ENCODE measurements at places on chromosomes 6 and 20.
A peak's percentile ranks its signal among the peaks of the same experiment; 100 is the strongest.

GRCh38 chr6:88044530-88044929, 3.1 kb upstream of the SPACA1 start:
- no peak for DNase-seq

DNA sequence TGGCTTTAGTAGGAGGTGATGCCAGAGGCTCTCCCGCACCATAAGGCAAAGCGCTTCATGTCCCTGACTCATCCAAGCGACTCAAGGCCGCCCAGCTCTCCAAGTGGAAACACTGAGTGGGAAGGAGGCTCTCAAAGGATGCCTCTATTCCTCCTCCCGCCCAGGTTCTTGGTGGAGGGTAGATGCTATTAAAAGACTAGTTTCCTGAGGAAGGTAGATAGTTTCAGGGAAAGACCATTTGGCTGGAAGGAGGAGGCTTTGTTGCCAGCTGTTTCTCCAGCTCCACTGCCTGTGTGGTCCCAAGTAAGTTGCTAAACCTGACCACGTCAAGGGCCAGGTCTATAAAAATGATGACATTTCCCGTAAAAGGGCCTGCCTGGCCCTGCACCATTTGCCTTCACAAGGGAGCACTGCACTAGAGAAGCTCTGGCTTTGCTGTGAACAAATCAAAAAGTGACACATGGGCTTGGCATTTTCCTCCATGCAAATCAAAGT, 48.2 kb downstream of the GMDS start:
- DNase-seq: no peak

GRCh38 chr6:85421972-85422371, 27.9 kb upstream of the NT5E start:
- no peak for DNase-seq

GRCh38 chr6:57104336-57104735, 14.3 kb downstream of the ZNF451 start:
- DNase-seq: no peak

DNA sequence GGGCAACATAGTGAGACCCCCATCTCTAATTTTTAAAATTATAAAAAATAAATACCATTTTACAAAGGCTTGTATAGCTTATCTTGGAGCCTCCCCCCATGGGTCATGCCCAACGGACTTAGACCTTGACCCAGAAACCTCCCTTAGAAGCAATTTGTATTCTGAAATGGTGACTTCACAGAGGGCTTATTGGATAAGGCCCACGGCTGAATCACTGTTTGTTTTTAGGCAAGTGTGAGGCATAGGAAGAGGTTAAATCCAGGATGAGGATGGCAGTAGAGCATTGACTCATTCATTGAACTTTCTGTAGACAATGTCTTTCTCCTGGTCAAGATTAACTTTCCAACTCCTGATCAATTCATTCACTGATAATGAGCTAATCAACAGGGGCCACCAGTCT, 6.2 kb upstream of the SNAI1 start:
- no peak for DNase-seq

- no peak for DNase-seq
These were observed 407.8 kb downstream of the CBLN4 start for GRCh38 chr20:55597526-55597925.

DNA sequence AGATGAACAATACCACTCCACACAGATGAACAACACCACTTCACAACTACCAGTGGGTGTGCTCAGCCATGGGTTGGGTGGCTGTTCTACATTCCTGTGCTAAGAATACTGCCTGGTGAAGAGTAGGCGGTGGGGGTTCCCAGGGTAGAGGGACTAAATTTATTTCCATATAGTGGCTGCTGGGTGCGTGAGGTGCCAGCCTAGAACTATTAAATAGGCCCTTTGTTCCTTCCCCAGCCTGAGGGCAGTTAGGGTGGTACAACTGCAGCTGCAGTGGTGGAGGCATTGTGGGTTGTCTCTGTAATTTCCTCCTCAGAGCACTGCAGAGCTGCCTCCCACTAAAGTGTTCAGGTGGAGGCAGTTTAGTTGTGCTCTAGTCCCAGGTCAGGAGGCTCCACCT, 618.4 kb downstream of the MMUT start:
- DNase-seq: no peak

GRCh38 chr6:101413773-101414172, 20.3 kb downstream of the GRIK2 start:
- DNase-seq: no peak

DNA sequence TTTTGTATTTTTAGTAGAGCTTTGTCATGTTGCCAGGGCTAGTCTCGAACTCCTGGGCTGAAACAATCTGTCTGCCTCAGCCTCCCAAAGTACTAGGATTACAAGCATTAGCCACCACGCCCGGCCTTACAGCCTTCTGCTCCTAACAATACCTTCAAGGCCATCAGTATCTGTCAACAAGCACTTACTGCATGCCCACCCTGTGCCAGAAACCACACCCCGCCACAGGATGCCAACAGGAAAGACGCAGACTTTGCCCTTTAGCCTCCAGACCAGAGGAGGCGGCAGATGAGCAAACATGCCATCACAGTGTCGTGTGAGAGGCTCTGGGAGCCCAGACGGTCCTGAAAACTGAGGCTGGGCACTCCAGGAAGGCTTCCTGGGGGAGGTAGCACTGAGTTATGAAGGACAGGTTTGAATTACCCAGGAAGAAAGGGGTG, 34.7 kb upstream of the TGM3 start:
- DNase-seq: no peak

DNA sequence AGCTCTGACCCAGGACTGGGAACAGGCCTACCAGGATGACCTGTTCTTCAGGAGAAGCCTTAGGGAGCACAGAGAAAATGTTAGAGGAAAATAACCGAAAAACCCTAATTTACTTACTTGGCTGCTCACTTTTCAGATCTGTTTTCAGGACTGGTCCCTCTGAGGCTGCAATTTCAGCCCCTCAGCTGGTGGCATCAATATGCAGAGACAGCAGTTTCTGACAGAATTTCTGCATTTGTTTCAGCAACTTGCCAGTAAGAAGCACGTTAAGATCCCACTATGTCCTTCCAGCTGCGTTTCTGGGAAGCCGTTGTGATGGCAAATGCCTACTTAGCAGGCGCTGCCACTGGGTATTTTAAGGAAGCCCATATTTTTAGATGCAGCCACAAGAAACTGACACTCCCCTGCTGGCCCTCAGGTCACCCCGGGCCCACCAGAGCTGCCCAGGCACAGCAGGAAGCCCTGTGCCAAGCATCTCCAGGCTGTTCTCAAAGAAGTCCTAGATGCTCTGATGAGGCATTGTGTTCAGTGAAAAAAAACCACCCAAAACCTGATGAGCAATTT, 7.5 kb downstream of the YTHDF1 start:
- no peak for DNase-seq

DNA sequence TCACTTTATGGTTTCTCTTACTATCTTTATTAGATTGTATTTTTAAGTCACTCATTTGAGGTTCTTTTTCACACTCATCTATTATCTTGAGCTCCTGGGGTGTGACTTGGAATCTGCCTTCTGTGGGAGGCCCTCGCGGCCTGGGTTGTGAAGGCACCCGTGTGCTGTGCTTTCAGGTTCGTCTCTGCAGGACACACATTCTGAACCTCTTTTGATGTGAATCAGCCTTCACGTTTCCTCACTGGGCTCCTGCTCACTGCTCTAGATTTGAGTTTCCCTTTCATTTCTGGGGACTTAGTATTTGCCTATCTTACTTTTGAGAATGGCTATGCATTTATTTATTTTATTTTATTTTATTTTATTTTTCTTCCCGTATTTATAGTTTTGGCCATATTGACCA, 97.8 kb downstream of the PACRG start:
- DNase-seq: peak; percentile 12

DNA sequence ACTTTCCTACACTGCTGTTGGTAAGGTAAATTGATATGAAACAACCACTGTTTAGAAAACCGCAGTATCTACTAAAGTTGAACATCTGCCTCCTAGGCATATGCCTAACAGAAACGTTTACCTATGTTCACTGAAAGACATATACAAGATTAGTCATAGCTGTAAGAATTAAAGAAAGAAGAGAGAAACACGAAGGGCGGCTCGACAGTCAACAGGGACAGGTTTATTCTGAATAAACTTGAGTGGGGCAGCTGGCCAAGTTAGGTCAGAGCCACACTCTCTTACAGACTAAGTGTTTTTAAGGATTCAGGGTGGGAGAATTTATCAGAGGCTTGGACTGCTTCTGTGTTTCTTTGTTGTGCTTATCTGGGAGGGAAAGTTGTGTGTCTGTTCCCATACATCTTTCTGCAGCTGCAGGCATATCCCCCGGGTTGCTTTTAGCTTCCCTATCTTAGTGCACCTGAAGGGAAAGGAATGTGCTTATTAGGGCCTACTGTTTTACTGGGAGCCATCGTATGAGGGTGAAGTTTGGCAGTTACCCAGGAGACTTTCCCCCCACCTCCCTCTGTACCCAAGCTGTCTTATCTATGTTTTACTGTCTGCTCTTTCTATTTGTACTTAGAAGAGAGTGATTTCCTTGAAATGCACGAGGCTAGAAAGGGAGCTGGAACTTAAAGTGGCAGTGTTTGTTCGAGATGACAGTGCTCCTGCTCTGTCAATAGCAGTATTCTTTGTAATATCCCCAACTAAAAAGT, 20.4 kb downstream of the PROCR start:
- no peak for DNase-seq

DNA sequence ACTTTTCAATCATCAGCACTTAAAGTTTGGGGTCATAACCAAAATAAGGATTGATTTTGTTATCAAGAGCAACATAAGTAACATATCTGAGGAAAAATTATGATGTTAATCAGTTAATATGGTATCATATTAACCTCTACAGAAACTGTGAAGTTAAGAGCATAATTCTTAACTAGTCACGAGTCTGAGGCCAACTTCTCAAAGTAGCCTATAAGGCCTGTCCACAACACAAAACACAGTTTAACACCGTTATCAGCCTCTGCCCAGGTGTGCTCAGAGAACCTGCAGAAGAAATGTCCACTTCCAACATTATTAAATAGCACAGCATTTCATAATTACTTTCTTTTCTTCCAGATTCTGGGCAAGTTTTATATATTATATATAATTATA, 1.1 kb downstream of the STX7 start:
- DNase-seq: no peak

GRCh38 chr6:95117236-95117635, 460.1 kb upstream of the MANEA start:
- no peak for DNase-seq

DNA sequence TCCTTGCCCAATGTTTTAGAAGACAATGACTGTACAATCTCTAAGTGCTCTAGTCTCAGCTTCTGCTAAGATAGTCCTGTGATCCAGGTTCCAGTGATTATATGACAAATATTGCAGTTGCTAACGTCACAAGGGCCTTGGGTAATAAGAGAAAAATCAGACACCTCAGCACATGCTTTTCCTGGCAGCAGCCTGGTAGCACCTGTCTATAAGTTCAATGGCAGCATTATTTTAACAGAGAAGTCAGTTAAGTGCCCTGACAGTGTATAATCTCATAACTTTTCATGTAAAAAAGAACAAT, 121.3 kb upstream of the BCLAF1 start:
- DNase-seq: no peak

GRCh38 chr20:35341366-35342028, 49.3 kb upstream of the FAM83C start:
- no peak for DNase-seq

GRCh38 chr20:16709017-16709416, 20.8 kb upstream of the SNRPB2 start:
- peak; percentile 45 for DNase-seq

DNA sequence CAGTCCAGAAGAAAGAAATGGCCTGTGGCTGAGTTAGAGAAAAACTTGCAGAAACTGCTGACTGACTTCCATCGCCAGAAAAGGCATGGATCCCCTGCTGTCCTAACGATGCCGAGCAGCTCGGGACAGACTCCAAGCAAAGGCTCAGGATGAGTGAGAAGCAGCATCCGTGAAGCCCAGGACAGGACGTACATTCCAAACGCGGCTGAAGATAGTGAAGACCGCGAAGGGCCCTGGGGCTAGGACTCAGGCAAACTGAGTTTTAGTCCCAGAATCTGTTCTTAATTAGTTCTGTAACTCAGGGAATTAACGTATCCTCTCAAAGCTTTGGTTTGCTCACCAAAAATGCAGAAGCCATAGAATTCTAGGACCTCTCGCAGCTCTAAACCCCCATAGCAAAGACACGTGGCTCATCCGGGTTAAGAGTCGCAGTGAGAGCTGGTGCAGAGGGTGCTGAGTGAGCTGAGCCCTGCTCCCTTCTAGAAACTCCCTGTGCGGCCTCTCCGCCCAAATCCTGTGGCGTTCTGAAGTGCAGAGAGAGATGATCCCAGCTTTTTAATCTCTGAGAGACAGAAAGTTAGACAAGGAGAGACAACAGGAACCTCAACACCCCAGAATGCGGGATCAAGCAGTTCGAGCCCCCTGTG, 132.9 kb upstream of the THBS2 start:
- no peak for DNase-seq

DNA sequence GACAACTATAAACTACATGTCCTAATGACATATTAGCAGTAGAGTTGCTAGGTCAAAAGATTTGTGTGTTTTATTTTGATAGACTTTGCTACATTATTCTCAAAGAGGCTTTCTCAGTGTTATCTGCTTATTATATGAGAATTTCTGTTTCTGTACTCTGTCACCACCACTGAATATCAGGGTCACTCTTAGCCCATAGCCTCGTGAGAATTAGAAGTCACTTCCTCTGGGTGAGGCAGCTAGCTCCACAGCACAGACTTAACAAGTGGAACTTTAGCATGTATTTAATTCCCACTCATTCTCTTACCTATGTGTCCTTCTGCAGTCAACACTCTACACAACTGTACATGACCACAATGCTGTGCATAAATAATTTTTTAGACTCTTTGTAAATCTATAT, 6.7 kb downstream of the PHACTR2 start:
- DNase-seq: no peak

DNA sequence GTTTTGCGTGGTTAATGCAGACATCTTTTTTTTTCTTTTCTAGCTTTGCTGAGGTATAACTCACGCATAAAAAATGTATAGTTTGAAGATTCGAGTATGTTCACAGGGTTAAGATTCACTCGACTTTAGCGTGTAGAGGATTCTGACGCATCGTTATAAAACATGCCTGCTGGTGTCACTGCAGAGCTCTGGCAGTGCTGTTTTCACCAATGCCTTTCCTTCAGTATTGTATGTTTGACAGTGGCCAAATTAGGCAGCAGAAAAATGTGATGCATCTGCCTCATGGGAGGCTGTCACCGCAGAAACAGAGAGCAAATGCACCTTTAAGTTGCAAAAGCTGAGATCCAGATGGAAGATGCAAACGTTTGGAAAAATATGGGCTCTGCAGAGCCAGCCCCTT, 18.0 kb upstream of the SIRPB2 start:
- peak; percentile 36 for DNase-seq

- no peak for DNase-seq
These were observed 15.9 kb upstream of the TBC1D20 start for GRCh38 chr20:478010-478948.

- DNase-seq: no peak
These were observed 19.2 kb downstream of the HMGN3 start for GRCh38 chr6:79215213-79215824.

GRCh38 chr20:43825051-43825402, 89.6 kb upstream of the TOX2 start:
- no peak for DNase-seq
